ENCODE measurements at places on chromosomes 1 and 21.

DNA sequence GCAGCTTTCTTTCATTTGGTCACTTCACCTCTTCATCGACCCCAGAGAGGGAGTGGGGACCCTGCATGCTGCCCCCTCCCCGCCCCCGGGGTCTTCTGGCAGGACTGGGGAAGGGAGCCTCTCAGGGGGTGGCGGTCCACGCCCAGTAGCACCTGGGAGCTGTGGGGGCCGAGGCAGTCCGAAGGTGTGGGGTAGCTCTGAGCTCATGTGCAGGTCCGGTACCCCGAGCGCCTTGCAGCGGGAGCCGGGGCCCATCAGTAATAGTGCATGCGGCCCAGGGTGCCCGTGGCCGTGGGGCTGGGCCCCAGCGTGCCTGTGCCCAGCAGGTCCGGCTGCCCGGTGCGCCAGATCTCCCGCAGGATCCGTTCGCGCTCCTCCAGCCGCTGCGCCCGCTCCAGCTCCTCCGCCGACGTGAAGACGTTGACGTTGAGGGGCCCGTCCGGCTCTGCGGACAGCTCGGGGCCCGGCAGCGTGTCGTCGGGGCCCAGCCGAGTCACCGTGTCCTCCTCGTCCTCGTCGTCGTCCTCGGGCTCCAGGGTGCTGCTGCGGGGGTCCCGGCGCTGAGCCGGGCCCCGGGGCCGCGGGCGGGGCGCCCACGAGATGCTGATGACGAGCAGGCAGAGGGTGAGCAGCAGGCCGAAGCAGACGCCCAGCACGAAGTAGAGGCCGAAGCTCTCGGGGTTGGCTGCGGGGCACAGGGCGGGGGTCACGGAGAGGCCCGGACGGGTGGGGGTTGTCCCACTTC, 1.2 kb downstream of the EVA1B start:
- no peak for DNase-seq

DNA sequence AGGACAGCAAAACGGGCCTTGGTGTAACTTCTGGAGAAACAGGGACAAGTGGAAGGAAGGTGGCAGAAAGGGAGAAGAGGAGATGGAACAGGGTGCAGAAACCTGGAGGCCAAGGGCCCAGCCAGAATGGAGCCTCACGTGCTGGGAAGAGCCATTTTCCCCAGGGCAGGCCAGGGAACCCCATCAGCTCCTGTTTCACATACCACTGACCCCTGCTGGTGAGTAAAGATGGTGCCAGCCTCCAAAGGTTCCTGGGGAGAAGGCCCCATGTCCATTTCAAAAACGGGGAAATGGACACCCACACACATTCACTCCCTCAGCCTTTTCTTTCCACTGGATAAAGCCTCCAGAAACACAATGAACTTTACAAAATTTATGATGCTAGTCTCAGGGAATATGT, 57.6 kb upstream of the JUN start:
- DNase-seq, result peak; percentile 12

DNA sequence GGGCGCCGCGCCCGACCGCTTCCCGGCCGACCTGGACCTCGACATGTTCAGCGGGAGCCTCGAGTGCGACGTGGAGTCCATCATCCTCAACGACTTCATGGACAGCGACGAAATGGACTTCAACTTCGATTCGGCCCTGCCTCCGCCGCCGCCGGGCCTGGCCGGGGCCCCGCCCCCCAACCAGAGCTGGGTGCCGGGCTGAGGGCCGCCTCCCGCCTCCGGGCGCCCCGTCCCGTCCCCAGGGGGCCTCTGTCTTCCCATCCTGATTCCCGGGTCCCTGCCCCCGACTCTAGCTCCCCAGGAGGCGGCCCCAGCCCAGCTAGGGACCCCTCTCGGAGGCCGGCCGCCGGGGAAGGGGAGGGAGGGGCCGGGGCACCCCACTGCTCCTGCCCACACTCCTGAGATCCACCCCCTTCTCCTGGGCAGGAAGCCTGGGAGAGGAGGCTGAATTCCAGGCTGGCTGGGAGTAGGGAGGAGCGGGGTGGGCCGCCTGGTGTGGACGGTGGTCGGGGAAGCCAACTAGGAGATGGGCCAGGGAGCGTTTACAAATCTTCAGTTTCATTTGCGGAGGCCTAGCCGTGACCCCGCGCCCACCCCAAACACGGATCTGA, 21.4 kb downstream of the FOXO6 start:
- peak; percentile 66 for DNase-seq

- no peak for DNase-seq
These were observed 38.1 kb upstream of the GREM2 start for GRCh38 chr1:240649733-240650721.

DNA sequence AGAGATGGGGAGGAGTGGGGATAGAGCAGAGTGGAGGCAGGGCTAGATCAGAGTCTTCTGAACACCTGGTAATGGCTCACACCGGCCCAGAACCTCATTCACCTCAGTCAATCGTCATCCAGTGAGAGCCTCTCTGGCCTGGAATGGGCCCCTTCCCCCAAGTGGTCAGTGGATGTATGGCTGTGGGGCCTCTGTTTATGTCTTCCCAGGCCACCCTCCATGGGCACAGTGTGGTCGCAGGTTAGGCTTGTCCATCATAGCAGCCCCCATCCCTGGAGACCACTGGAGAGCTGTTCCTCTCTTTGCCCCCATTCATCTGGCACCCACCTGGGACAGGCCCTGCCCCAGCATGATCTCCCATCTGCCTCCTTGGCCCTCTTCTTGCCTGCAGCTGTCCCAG, 29.6 kb upstream of the TENT5C start:
- no peak for DNase-seq

DNA sequence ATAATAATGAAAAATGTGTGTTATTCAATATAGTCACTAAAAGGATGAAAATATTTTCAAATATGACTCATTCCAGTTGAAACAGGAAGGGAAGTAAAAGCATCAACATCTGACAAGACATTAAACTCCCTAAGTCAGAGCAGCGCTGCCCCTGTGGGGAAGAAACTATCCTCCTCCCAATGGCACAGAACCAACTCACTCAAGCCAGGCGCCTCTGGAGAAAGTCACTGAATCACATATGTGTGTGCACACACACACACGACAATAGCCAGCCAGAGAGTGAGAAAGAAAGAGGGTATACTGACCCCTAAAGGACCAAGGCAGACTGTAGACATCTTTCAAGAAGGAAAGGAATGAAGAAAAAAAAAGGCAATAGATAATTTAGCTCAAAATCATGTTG, 126.9 kb downstream of the SETD4 start:
- no peak for DNase-seq
